ENCODE measurements at places on chromosomes 1 and 21.

- no peak for DNase-seq
Observed at GRCh38 chr1:228830954-228831481, 95.7 kb downstream of the RHOU start.

DNA sequence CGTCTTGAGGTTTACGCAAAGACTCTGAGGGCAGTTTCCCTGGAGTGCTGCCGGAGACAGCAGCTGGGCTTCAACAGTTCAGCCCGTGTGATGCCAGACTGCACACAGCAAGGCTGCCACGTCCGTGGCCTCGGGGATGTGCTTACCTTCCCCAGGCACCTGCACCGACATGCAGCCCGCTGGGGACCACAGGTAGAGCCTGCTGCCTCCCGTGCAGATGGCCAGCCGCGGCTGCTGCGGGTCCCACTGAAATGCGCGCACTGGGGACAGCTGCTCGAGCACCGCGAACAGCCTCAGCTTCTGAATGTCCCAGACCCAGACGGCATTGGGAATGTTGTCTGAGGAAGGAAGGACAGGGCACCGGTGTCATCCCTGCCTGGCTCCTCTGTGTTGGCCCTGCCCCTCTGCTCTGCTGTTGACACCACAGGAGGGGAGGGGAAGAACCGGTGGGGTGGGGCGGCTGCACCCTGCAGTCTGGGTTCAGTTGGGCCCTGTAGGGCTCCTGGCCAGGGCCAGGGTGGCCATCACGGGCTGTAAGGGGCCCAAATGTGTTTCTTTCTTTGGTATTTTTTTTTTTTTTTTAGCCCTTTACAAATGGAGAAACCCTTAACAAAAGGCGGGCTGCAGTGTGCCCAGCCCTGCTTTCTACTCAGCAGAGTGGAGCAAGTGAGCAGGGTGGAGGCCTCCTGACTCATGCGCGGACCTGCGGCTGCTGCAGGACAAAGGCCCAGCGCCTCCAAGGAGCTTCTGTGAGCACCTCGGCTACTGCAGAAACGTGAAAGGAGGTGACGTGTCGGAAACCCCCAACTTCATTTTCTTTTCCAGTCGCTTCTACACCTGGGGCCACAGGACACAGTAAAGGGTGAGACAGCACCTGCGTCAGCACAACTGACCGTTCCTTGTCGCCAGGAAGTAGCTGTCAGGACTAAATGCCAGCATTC, 6.8 kb downstream of the TPRG1L start:
- DNase-seq, result peak; percentile 63

DNA sequence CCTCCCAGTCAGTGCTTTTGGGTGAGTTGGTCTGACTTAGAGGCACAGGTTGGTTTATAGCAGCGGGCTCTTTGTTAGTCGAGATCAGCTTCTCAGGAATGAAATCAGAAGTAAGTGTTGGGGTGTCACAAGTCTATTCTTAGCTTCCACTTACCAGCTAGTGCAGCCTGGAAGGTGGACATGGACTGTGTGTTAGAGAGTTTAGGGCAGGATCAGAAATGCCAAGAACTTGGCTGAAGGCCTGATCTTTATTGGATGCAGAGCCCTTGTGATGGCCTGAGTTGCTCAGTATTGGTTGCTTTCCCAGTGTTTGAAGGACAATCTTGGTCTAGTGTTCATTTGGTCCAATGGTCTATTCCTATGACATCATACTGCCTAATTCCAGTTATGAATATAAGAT, 377.0 kb upstream of the USP24 start:
- no peak for DNase-seq

DNA sequence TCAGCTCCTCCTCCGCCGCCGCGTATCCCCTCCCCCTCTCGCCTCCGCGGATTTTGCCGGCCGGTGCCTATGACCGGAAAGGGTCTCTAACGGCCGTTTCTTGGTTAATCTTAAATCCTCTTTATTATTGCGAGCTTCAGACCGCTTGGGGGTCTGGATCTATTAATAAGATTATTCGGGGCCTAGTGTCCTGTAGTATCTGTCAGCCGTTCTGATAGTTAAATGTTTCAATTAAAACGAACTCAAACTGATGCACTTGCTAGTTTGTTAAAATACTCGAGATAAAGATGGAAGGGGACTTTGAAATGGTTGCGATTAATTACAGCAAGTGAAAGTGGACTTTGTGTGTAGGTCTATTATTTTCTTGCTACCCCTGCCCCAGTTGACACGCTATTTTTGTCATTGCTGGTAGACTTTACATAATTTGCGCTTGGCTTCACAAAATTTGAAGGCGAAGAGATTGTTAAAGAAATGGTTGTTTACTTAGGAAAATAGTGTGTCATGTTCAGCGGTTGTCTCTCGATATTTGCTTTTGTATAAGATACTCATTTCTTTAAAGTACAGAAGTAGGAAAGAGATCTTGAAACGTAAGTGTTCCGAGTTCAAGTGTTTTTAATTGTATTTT, 779 bp downstream of the SON start:
- DNase-seq, result no peak

- DNase-seq, result no peak
Observed at GRCh38 chr1:153611356-153611755, 1.6 kb downstream of the S100A16 start.

DNA sequence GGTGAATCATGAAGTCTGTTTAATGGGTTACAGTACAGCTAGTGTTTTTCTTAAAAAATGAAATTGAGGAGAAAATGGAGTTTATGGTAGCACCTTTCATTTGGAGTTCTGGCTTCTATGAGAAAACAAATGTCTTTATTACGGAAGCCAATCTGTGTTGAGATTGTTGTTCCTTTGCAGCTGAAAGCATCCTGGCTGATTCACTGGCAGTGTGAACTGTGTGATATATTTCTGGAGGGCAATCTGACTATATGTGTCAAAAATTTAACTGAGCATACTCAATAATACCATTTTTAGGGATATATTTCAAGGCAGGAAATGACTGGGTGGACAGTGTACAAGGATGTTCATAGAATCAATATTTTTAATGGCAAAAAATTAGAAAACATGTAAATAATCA, 46.6 kb upstream of the LYST start:
- DNase-seq, result no peak

- DNase-seq, result no peak
Observed at GRCh38 chr1:241081473-241081872, 275.5 kb downstream of the RGS7 start.
